Cardiac atrium fibroblast (primary cell): ENCODE measurements at places on chromosomes 4 and X. TPM values are rescaled to one million over a fixed set of nuclear protein-coding genes. Genes with fewer than 3 reads are reported as not detected.

UGT2A3 gene
- total RNA-seq: not detected in 2 replicates

GPR82 gene
- not detected in 2 replicates for total RNA-seq

POU3F4 gene
- not detected in 2 replicates for total RNA-seq

NRK gene
- total RNA-seq: 4.7 and 9.6 TPM in 2 replicates

SEC24D gene
- total RNA-seq: 134 and 138 TPM in 2 replicates

CXorf65 gene
- not detected in 2 replicates for total RNA-seq

ELOVL6 gene
- total RNA-seq: 6.0 and 7.8 TPM in 2 replicates

NSG1 gene
- 82.0 and 95.3 TPM in 2 replicates for total RNA-seq

NHSL2 gene
- total RNA-seq: 0.18 and 0.81 TPM in 2 replicates

ARR3 gene
- total RNA-seq: not detected in 2 replicates

ZRSR2 gene
- total RNA-seq: 0.90 and 2.4 TPM in 2 replicates

CXorf38 gene
- total RNA-seq: 9.7 and 10.0 TPM in 2 replicates
